ENCODE measurements at places on chromosomes 4 and X.

- no peak for DNase-seq
Observed at GRCh38 chr4:4808086-4808485, 51.4 kb upstream of the MSX1 start.

DNA sequence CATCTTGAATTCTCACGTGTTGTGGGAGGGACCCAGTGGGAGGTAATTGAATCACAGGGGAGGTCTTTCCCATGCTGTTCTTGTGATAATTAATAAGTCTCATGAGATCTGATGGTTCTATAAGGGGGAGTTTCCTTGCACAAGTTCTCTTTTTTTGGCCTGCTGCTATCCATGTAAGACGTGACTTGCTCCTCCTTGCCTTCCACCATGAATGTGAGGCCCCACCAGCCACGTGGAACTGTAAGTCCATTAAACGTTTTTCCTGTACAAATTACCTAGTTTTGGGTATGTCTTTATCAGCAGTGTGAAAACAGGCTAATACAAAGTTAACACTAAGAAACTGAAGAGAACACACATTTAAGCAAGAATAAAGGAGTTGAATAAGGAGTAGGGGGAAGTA, 16.0 kb downstream of the TBCK start:
- no peak for DNase-seq

DNA sequence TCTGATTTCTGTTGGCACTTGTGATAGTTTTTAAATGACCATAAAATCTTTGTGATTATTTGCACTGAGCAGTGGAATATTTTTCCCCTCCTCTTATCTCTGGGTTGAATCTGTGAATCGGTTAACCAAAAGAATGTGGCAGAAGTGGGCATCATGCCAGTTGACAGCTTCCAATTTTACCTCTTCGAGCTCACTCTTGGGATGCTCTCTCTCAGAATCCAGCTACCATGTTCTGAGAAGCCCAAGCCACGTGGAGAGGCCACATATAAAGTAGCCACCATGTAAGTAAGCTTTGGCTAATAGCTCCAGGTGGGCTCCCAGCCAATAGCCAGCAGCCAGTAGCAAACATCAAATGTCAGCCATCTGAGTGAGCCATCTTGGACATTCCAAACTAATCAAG, 12.9 kb upstream of the WDR19 start:
- DNase-seq: no peak

- no peak for DNase-seq
Observed at GRCh38 chr4:127533028-127533700, 99.6 kb upstream of the INTU start.

DNA sequence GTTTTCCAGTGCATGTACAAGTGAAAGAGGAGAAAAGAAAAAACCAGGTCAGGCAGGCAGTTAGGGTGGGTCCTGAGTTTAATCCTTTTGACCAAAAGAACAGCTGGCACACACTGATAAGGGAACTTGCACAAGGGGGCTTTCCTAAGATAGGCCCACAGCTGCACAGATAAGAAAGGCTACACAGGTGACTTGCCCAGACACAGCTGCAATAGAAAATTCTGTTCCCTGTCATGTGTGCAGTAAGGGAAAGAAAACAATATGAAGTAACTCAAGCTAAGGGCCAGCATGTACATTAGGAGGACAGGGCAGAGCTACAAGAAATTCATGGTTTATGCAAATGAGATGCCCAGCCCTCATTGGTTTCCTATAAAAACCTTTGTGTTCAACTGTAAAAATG, 32.9 kb downstream of the LUZP4 start:
- no peak for DNase-seq

- DNase-seq: no peak
Observed at GRCh38 chrX:129622757-129623301, 31.9 kb downstream of the APLN start.

DNA sequence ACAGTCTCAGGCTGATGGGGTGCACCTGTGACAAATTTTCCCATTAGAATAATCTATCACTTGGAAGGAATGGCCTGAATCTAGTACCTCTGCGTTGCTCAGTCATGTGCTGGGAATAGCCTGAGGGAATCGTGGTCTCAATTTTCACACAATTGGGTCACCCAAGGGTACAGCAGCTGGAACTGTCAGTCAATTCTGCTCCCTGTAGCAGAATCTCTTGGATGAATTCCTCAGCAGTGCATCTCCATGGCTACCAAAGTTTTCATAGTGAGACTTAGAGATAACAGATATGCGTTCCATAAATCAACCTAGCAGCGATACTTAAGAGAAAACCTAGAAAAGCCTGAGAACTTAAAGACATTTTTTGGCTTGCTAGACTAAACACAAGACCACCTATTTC, 288.7 kb upstream of the CTSO start:
- DNase-seq: no peak

DNA sequence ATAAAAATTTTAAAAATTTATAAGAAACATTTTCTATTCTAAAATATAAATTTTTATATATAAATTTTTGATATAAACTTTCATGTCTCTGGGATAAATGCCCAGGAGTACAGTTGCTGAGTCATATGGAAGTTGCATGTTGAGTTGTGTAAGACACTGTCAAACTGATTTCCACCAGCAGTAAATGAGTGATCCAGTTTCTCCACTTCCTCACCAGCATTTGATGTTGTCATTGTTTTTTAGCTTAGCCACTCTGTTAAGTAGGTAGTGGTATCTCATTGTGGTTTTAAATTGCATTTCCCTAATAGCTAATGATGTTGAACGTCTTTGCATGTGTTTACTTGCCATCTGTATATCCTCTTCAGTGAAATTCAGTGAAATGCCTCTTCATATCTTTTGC, 66.5 kb downstream of the MAMLD1 start:
- no peak for DNase-seq

- DNase-seq: no peak
Observed at GRCh38 chr4:89434364-89434988, 126.9 kb upstream of the GPRIN3 start.

GRCh38 chrX:39536211-39536610, 561.5 kb downstream of the BCOR start:
- no peak for DNase-seq

- DNase-seq: no peak
Observed at GRCh38 chr4:138757432-138757831, 258.1 kb upstream of the NOCT start.

DNA sequence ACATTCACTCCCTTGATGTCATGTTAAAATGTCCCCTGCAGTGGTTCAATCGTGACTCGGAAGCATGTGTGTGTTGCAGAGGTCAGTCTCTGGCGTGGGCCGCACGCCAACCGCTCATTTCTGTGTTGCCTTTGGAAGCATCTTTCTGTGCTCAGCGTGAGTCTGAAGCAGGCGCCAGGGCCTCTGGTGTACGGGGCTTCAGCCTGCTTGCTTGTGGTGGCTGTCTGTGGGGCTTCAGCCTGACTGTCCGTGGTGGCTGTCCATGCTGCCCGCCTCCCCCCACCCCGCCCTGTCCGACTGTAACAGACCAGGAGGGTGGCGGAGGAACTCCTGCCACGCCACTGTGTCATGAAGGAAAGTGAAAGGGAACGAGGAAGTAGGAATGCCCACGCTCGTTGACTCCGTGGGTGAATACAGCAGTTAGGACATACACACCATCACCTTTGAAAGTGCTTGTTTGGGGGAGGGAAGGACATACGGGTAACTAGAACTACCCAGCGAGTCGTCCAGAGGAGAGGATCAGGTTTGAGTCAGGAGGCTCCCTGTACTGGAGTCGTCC, 14.7 kb upstream of the CLCN4 start:
- DNase-seq: no peak

- DNase-seq: peak; percentile 57
Observed at GRCh38 chr4:6926681-6927478, 17.3 kb downstream of the TBC1D14 start.

- DNase-seq: no peak
Observed at GRCh38 chr4:99815597-99816011, 1.0 kb upstream of the DAPP1 start.

GRCh38 chr4:75087865-75088264, 154.9 kb downstream of the PARM1 start:
- no peak for DNase-seq

Measured in stimulated activated CD8-positive, alpha-beta memory T cell treated with anti-CD3 and anti-CD28 coated beads, Interleukin-4, amount 100 ng/mL, for 48 hours (primary cell).